GM12865 (cell line): ENCODE measurements at places on chromosomes 7 and 10.

DNA sequence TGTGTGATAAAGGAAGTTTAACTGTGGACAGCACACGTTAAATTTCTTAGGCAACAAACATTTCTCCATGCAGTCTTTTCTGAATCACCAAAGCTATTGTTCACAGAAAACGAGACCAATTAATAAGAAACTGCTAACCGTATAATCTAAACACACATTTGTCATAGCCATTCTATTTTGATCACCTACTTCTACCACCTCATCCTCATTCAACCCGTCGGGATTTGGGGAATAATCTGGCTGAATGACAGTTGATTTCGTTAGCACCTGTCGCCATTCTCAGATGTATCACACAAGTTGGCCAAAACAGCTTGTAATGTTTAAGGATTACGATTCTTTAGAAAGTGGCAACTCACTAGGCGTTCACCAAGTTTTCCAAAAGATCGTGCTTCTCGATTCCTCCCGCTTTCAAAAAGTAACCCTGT, 1.2 kb downstream of the EZH2 start:
- DNase-seq, result no peak

DNA sequence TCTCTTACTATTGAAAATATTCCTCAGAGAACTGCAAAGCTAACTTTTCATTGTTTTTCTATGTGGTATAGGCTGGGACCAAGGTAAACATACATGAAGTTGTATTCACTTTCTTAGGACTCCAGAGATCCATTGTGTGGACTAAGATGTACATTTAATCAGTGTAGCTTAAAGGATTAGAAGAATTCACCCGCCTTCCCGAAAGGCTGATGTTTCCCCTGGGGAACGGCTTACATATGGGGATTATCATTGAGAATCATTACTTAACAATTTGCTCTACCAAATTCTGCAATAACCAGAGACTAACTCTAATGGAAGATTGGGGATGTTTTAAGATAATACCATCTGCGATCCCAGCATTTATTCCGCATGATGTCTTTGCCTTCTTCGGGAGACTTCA, 257.1 kb upstream of the KIAA1217 start:
- no peak for DNase-seq

GRCh38 chr7:28865601-28866144, 92.5 kb downstream of the TRIL start:
- no peak for DNase-seq

GRCh38 chr10:99844433-99844955, 62.1 kb downstream of the ABCC2 start:
- DNase-seq, result no peak

GRCh38 chr7:26735976-26736600, 128.3 kb downstream of the SKAP2 start:
- DNase-seq, result no peak

DNA sequence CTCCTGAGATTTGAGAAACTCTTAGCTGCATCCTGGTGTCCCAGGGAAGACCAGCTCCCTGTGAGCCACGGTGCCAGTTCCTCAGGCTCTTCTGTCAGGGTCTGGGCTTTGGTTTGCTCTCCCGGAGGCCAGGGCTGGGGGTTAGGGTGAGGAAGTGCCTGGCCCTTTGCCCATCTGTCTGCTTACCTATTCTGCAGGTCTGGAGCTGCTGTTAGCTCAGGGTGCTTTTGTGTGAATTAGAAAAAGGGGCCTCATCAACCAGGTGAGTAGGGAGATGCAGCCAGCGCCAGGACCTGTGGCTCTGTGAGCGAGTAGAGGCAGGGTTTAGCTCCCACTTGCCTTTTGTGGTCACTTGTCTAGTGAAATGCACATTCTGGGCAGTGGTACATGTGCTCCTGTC, 109.4 kb downstream of the DOCK1 start:
- DNase-seq, result no peak

DNA sequence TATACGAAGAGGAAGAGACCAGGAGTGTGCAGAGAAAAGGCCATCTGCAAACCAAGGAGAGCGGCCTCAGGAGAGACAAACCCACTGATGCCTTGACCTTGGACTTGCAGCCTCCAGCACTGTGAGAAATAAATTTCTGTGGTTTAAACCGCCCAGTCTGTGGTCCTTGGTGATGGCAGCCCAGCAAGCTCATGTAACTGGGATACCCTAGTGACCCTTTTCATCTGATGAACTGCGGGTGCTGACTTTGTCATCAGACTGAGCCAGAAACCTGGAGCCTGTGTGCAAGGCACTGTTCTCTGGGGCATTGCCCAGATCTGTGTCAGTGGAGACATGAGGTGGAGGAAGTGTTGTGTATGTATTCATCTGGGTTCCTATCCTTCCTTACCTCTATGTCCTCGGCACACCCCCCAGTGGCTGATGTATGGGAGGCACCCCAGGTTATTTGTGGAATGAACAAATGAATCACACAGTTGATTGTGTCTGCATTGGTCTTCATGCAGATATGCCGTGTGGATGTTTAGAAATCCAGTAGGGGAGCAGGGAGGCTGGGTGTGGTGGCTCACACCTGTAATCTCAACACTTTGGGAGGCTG, 64.5 kb upstream of the BTBD16 start:
- no peak for DNase-seq

GRCh38 chr10:76127984-76128589, 696.7 kb downstream of the LRMDA start:
- no peak for DNase-seq

GRCh38 chr10:921471-922414, 9.8 kb downstream of the LARP4B start:
- DNase-seq, result no peak

DNA sequence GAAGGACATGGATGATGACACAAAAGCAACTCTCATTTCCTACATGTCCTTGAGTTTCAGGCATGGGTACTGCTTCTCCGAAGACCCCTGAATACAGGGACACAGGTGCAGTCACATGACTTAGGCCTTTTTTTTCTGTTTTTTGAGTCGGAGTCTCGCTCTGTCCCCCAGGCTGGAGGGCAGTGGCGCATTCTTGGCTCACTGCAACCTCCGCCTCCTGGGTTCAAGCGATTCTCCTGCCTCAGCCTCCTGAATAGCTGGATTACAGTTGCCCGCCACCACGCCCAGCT, 26.8 kb downstream of the IFT22 start:
- no peak for DNase-seq

DNA sequence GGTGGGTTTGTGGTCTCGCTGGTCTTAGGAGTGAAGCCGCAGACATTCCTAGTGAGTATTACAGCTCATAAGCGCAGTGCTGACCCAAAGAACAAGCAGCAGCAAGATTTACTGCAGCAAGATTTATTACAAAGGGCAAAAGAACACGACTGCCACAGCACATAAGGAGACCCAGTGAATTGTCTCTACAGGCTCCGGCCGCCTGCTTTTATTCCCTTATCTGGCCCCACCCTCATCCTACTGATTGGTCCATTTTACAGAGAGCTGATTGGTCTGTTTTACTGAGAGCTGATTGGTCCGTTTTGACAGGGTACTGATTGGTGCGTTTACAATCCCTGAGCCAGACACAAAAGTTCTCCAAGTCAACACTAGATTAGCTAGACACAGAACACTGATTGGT, 82.1 kb downstream of the VIPR2 start:
- DNase-seq, result no peak

- DNase-seq, result no peak
These were observed 42.4 kb upstream of the HGF start for GRCh38 chr7:81811956-81812865.

DNA sequence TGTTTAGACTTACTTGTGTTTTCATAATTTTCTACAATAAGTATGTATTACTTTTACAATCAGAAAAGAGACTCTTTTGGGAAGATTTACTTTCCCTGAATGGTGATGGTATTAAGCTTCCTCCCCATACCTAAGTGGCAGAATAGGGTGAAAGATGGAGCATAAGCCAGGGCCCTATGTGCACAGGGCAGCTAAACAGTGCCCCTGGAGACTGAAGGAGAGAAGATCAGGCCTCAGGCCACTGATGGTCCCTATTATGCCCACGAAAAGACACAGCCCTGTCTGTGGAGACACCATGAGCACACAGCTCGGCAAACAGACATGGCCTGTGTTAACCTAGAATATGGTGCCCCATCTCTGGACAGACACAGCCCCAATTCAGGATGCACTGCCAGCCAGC, 139.4 kb downstream of the OAT start:
- DNase-seq, result peak; percentile 12

DNA sequence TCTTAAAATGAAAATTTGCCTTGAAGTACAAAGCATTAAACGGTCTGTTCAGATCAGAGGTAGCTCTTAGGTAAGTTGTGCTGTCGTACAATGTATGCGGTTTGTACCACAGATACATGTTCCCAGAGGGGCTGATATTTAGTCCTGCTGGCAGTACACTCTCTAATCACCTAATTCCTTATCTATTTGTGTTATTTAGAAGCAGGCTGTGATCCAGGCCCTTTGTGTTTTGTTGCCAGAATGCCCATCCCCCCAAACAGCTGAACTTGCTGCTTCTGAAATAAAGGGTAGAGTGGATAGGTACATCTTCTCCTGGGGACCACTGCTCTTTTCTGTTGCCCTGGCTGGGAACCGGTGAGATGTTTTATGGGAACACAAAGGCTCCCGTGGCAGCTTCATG, 84.5 kb downstream of the SND1 start:
- no peak for DNase-seq

GRCh38 chr10:11319990-11320602, 291.4 kb downstream of the USP6NL start:
- no peak for DNase-seq

DNA sequence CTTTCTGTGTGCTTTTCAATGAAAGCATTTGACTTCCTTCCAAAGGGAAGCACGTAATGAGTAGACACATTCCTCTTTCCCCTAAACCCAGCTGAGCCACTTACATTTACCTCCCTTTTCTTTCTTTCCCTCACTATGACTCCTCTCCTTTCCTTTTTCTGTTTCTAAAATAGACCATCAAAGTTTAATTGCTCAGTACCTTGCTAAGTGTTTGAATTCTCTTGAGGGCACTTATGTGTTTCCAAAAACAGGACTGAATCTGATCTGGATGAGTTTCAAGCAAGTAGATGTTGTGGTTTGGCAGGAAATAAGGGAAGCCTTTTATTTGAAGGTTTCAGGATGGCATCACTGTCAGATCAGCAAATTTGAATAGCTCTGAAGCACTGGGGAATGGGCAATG, 396.2 kb downstream of the REEP3 start:
- no peak for DNase-seq

- no peak for DNase-seq
These were observed 86.1 kb downstream of the FAM107B start for GRCh38 chr10:14688606-14689005.

DNA sequence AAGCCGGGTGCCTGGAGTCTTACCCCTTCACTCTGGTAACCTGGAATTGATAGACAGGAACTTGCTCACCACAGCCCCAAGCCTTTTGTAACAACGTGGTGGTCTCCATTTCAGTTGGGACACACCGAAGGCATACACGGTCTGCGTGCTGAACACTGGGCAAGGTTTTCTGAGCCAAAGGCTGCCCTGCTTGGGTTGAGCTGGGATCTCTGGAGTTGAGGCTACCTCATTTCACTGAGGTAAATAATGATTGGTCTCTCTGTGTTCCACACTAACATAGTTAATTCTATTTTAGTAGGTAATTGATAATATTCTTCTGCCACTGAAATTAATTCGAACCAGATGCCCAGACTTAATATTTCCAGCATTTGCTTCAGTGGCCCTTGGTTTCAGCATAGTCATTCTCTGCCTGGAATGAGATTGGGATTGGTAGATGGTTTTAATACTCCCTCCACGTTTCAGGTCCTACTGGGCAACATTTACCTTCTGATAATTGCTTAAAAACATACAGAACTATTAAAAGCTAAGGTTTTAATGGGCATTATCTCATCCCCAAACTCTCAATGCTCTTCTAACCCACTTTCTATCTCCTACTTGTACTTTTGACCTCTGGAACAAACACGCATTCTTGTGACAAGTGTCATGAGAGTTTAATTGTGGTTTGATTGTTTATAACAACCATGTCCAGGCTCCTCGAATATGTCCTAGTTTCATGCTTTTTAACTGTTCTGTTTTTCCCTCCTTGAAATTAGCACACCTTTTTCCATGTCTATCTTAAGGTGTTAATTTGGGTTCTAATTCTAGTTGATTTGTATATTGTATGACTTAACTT, 202.3 kb upstream of the KLF6 start:
- DNase-seq, result no peak

GRCh38 chr10:132899751-132900065, 42.7 kb downstream of the CFAP46 start:
- DNase-seq, result no peak

GRCh38 chr7:1030444-1031070, 13.8 kb upstream of the GPR146 start:
- DNase-seq, result no peak
